Iris pigment epithelial cell (primary cell): ENCODE measurements at places on chromosomes 7 and 10.
A peak's percentile ranks its signal among the peaks of the same experiment; 100 is the strongest.

DNA sequence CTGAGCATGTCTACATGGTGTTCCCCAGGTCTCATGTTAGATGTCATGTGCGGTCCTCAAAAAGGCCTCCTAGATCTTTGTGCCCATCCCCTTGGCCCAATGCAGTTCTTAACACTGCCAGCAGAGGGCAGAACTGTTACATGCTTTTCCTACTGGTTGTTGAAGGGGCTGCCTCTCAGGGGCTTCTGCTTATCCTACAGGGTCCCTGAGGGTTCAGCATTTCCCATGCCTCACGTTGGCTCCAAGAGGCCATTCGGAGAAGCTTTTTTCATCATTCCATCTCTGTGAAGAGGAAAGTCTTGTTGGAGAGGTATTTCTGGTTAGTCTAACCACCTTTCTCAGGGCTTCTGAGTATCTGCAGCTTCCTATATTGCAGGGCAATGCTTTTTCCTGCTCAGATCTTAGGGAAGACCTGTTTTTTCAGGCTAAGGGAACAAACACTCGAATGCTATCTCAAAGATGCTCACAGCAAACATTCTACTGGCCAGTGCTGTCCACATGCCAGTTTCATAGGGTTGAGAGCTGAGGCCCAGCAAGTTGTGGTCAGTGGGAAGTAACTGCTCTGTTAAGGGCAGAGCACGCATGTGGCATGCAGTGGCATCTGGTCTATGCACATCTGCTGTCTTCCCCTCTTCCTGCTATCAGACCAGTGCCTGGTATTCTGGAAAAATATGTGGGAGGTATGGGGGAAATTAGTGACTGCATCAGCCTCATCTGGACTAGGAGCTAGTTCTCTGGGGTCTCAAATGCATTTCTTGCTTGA is 31.5 kb downstream of the MBL2 start:
- peak; percentile 16 for DNase-seq

DNA sequence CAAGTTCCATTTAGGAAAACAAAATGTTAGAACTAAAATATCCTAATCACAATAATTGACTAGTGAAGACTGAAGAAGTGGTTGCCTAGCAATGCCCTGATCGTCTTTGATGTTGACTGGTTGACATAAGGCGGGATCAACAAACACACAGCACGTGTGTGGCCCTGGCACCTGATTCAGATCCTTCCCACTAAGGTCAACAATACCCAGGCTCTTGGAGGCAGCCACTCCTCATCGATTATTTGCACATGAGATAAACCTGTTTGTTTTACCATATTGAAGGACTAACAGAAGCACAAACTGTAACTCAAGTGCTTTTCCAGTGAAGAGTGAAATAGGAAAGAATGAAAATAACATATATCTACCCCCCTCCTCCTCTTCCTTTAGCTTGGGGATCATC is 15.6 kb downstream of the FANK1 start:
- DNase-seq: no peak

DNA sequence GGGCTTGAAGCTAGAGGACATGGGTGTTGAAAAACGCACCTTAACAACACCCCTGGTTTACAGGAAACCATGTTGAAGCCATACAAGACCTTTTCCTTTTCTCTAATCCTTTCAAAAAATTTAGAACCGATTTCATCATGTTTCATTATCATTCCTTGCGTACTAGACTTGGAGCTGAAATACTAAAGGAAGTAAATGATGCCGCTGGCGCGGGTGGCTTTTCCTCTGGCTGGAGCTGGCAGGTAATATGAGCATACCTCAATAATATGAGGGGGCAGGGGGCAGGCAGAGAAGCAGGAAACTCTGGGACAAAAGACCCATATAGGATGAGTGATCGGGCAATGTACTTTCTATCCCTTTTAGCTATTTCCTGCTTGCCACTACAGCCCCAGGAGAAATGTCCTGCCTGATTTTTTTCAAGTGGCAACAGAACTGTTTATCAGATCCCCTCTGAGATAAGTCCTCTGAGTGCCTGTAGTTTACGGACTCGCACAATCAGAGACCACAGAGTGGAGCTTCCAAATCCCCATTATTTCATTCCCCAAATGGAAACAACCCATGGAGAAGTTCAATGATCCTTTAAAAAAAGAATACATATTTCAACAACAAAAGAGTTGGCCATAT is 450.1 kb downstream of the KCNMA1 start:
- DNase-seq: no peak

DNA sequence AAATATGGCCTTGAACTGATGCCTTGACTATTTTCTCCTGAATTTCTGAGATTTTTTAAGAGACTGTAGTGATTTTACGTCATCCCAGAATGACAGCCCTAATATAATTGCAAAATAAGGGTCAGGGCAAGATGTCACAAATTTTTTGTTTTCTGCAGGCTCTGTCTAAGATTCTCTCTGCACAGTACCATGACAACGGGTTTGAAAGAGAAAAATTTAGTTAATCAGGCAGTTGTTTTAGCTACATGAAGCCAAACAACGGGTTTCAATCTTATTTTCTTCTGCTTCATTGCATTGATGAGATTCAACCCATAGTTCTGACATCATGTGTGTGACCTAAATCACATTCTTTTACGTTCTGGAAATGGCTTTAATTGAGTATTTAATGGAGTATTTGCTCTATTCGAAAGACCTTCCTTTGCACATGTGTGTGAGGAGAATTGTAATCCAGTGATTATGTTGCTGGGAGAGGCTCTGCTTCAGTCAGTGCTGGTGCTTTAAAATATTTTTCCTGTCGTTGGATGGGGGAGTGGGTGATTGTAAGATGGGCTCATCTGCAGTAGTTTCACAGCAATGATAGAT is 118.0 kb upstream of the RHOBTB1 start:
- DNase-seq: no peak

DNA sequence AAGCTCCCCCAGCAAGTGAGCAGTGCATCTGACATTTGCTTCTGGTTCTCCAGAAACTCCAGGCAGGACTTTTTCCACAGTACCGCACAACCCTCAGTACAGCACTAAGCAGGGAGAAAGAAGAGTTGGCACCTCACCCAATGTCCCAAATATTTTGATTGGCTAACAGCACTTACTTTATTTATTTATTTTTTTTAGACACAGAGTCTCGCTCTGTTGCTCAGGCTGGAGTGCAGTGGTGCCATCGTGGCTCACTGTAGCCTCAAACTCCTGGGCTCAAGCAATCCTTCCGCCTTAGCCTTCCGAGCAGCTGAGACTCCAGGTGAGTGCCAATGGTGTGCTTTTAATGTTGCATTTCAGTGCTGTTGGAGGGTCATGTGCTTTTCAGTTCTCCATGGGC is 200.3 kb upstream of the ZMIZ1 start:
- no peak for DNase-seq

DNA sequence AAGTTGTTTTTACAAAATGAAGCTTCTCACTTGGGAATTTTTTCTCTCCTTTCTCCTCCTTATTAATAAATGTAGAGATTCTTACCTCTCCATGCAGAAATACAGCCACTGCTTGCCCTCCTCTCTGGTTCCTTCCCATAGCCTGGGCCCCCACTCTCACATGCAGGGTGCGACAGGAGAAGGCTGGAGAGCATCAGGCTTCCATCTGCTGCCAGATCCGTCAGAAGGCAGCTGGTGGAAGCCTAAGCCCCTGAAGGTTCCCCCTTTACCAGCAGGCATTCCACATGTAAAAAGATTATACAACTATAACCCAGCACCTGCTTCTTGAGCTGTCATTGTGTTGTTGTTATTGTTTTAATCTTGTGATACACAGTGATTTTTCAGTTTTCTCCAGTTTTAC is 314.2 kb downstream of the LHFPL3 start:
- no peak for DNase-seq
